Mesenteric fat pad (tissue), 1 donor: ENCODE measurements at places on chromosomes 6 and 20. TPM values are rescaled to one million over a fixed set of nuclear protein-coding genes. Genes with fewer than 3 reads are reported as not detected.

DNA sequence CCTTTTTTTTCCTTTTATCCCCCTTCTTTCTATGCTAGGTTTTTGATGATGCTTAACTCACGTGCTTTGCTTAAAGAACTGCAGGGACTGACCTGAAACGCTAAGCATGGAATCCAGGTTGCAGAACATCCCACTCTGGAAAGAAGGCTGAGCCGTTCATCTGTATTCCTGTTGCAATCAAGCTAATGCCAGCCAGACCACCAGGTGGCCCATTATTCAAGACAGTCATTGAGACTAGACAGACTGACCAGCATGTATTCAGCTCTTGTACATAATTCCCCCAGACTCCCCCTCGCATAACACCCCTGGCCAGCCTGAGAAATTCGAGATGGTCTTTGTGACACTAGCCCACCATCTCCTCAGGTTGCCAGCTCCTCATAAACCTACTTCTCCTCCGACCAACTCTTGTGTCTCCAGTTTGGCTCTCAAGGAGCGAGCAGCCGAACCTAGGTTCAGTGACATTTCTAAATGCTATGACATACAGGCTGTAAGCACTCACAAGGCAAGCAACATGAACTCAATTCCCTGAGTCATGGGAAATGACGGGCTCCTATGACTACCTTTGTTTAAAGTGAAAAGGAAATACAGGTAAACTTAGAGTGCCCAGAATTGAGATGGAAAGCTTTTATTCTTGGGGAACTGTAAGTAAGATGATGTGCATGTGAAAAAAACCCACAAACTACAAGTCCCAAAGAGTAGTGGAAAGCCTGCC, 309.3 kb upstream of the CDYL start:
- no peak for DNase-seq

The TREML1 gene
- total RNA-seq = 0.55 TPM

The TFAP2D gene
- total RNA-seq = not detected

The BACH2 gene
- total RNA-seq = 2.0 TPM

DNA sequence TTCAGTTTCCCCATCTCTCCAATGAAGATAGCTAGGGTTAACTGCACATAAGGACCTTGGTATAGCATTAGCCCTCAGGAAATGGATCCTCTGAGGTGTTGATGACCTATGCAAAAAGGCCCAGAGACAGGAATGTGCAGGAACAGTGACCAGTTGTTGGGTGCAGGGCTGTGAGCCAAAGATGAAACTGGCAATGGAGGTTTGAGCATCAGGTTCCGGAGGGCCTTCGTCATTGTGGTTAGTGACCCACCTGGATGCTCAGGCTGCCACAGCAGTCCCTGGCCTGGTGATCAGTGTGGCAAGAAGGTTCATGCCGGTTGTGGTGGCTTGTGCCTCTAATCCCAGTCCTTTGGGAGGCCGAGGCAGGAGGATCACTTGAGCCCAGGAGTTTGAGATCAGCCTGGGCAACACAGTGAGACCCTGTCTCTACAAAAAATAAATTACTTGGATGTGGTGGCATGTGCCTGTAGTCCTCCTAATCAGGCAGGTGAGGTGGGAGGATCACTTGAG, 43.7 kb downstream of the TM9SF4 start:
- peak; percentile 53 for DNase-seq

DNA sequence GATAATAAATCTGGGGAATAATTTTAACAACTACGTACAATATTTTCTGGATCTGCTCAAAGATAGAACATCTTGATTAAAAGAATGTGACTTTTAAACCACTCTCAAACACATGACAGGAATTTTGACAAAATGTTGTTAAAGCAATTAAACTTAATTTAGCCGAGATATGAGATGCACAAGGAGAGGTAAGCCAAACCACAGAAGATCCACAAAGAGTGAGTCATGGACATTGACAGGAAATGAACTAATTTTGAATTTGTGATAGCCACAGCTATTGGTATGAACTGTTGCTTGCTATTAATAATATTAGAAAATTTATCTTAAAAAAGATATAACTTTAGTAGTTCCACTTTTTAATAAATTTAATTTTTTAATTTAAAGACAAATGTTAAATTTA, 27.8 kb upstream of the VGLL2 start:
- DNase-seq = no peak

- no peak for DNase-seq
Measured at GRCh38 chr6:127160484-127160883, 42.0 kb downstream of the RSPO3 start.

DNA sequence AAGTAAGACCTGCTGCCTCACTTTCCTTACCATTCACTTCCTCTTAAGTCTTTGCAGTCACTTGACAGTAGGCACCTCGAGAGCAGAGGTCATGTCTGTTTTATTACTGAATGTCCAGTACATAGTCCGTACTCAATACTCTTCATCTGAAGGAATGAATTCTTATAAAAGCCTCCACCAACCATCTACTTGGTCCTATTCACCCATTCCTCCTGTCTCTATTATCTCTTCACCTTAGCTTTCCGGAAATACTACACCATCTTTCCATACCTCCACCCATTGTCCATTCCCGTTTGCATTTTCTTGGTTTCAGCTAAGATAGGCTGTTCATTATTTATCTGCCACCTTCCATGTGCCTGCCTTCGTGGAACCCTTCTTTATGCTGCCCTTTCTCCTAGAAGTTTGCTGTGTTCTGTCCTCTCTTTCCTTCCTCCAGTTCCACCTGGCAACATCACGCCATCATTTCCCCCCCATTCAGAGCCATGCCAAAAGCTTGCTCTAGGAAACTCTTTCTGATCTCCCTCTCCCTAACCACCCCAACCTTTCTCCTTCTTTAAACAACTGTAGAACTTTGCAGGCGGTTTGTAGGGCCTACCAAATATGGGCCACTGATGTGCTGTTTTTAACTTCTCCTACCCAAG, 38.3 kb downstream of the ENPP1 start:
- DNase-seq = no peak

- DNase-seq = no peak
Measured at GRCh38 chr6:56794421-56794820, 151.7 kb upstream of the DST start.

- DNase-seq = no peak
Measured at GRCh38 chr20:54162378-54163009, 11.3 kb downstream of the CYP24A1 start.
